Cardiac fibroblast (primary cell): ENCODE measurements at places on chromosomes 11 and 22.
A peak's percentile ranks its signal among the peaks of the same experiment; 100 is the strongest.

GRCh38 chr22:48758881-48759875 is 1068.5 kb downstream of the BRD1 start:
- DNase-seq = no peak

GRCh38 chr11:76805206-76805913 is 22.2 kb downstream of the TSKU start:
- peak; percentile 25 for DNase-seq

DNA sequence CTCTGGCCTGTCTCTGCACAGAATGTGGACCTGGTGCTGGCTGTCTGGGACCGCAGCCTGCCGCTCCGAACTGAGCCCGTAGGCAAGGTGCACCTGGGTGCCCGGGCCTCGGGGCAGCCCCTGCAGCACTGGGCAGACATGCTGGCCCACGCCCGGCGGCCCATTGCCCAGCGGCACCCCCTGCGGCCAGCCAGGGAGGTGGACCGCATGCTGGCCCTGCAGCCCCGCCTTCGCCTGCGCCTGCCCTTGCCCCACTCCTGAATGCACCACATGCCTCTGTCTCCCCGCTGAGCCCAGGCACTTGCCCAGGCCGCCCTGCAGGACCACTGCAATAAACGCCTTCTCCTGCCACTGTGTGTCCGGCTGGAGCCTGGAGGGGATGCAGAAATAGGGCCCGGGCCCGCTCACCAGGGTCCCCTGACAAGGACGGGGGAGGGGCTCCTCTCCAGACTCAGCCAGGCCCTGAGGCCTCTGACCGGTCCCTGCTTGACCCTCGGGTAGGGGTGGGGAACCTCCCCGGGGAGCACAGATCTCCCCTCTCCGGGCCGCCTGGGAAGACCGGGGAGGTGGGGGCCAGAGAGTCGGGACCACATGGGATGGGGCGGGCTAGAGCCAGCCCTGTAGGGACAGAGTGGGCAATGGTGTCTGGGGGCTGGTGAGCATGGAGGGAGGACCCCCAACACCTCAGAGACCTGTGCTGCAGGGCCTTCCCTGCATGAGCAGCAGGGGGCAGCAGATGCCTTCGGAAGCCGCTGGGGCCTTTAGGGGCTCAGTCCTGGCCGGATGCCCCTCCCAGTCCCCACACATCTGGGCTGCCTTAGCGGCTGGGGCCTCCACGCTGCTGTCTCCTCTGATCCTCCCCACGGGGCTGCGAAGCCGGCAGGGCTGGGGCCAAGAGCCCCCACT is 1.4 kb upstream of the TNNI2 start:
- peak; percentile 78 for DNase-seq

DNA sequence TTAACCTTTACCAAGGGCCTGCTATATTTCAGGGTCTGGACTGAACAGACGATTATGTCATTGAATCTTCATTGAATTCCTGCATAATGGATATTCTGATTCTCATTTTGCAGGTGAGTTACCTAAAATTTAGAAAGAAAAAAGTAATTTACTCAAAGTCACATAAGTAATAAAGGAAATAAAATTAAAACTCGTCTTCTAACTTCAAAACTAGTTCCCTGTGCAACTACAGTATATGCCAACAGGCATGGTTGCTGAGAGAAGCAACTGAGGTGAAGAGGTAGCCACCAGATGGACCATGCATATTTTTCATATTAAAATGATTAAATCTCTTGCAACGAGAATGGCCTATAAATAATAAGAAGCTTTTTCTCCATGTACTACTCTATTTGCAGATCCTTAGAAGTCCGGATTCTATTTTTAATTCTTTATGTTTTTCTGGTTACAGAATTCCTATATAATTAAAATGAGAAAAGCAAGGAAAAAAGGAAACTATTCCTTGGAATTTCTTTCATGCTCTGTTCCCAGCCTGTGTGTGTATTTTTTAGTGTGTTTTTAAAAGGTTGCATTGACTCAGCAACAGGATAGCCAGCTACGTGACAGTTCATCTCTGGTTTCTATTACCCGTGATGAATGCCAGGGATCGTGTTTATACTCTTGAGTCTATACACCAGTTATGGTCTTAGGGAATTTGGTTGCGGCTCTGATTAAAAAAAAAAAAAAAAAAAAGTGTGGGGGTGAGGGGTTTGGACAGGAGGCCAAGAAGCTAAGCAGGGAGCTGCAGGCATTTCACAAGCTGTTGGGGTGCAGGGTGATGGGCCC is 186.8 kb downstream of the ETS1 start:
- peak; percentile 53 for DNase-seq

GRCh38 chr22:19527861-19528417 is 3.7 kb upstream of the CLDN5 start:
- DNase-seq = no peak

DNA sequence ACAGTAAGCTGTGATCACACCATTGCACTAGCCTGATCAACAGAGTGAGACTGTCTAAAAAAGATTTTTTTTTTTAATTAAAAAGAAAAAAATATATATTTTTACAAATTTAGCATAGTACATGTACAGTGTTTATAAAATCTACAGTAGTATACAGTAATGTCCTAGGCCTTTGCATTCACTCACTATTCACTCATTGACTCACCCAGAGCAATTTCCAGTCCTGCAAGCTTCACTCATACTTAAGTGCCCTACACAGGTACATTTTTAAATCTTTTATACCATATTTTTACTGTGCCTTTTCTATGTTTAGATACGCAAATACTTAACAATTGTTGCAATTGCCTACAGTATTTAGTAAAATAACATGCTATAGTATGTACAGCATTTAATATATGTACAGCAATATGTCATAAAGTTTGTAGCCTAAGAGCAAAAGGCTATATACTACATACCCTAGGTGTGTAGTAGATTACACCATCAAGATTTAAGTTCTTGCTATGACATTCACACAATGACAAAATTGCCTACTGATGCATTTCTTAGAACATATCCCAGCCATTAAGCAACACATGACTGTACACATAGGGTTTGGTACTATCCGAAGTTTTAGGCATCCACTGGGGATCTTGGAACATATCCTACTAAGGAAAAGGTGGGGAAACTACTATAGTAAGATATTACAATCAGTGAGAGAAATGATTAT is 22.8 kb downstream of the PIK3C2A start:
- DNase-seq = no peak

DNA sequence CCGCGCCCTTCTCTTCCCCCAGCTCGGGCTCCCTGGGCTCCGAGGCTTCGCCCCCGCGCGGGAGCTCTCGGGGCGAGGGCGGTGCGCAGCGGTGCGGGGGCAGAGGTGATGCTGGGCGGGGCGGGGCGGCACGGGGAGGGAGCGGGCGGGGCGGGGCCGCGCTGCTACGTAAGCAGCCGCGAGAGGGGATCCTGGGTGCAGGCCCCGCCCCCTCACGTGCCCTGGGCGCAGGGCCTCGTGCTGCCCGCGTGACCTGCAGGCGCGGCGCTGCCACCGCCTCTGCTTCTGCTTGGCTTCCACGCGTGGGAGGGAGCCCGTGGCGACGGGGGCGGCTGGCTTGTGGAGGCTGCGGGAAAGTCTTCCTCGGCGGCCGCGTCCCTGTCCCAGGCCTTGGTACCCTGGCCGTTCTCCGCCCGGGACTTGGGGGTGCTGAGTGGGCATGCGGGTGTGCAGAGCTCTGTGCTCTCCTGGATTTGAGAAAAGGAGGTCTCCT is 132.6 kb upstream of the HSD17B12 start:
- DNase-seq = peak; percentile 36

- no peak for DNase-seq
Measured at GRCh38 chr11:71474141-71474770, 21.3 kb downstream of the NADSYN1 start.

DNA sequence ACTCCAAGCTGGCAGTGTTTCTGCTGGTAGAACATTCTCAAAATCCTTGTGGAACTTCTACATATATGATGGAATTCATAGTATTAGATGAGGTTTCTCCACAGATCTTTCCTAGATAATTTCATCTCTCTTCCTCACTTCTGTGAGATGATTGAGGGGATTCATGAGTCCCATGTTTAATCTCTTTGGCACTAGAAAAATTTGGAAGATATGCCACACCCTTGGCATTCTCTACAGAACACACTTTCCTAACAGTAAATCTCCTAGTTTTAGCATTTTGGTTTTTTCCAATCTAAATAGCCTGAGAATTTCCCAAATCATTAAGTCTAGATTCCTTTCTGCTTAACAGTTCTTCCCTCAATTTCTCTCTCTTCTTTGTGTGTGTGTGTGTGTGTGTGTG is 35.3 kb downstream of the MED15 start:
- DNase-seq = no peak

DNA sequence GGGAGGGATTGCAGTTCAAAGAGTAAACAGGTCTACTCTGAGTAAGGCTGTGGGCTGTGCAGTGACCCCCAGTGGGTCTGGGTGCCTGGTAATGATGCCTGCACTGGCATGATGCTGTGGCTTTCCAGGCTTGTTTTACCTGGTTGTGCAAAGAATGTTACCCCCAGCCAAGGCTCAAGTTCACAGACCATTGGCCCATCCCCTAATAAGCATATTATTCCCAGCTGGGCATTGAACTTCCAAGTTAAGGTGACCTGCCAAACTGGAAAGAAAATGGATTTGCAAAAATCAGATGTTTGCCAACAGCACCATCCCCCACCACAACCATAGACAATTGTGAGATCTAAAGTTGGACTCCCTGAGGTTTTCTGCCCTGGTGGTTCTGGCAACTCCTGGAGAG is 7.9 kb upstream of the EHF start:
- DNase-seq = no peak

GRCh38 chr11:112062923-112063322 is 10.9 kb downstream of the PIH1D2 start:
- no peak for DNase-seq

GRCh38 chr11:5809122-5809519 is 397 bp downstream of the OR52N2 start:
- peak; percentile 5 for DNase-seq

DNA sequence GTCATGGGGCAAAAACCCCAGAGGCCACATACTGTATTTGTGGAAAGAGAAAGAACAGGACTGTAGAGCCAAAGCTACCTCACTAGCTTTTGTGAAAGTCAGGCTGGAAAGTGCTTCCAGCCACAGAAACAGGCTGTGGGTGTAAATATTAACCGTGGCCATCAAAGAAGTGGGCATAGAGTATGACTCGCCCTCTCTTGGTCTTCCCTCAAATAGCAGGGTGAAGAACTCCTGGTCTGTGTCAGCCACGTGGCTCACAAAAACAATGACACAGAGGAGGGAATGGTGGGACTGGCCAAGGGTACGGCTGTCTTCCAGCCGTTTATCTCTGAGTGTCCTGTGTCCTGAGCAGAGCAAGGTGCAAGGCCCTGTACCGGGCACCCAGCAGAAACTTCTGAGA is 37.6 kb upstream of the UBASH3B start:
- no peak for DNase-seq

GRCh38 chr11:62678433-62678769 is 472 bp downstream of the UBXN1 start:
- no peak for DNase-seq

DNA sequence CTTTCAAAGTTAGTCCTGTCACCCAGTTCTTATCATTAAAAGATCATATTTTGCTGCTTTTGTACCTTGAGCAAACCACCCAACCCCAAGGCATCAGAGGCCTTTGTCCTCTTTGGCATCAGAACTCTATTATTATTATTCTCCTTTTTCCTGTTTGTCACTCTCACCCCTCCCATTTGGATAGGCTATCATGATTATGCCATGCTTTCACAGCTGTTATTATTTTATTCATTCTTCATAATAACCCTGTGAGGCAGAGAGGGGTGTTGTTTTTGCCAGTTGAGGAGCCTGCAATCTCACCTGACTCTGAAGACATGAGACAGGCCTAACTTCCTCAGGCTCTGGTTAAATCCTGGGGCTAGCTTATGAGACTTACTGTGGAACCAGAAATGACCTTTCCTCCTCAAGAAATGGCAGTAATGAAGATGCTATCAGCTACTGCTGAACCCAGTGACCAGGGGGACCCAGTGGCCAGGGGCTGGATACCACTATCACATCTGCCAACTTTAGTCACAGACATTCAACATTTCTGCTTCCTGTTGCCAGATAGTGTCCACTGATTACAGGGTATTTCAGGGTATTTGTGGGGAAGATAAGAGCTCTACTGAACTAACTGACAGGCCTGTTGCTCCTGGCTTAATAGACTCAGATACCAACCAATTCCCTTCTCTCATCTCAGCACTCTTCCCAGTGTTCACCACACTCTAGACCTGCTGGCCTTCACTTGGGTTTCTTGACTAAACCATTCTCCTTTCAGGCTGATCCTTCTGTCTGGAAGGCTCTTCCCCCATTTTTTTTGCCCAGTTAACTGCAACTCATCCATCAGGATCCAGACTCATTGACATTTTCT is 11.8 kb upstream of the SWAP70 start:
- DNase-seq = no peak

GRCh38 chr11:43515090-43515489 is 156.4 kb downstream of the TTC17 start:
- no peak for DNase-seq

- DNase-seq = no peak
Measured at GRCh38 chr11:67635231-67635521, 4.4 kb downstream of the TBX10 start.

DNA sequence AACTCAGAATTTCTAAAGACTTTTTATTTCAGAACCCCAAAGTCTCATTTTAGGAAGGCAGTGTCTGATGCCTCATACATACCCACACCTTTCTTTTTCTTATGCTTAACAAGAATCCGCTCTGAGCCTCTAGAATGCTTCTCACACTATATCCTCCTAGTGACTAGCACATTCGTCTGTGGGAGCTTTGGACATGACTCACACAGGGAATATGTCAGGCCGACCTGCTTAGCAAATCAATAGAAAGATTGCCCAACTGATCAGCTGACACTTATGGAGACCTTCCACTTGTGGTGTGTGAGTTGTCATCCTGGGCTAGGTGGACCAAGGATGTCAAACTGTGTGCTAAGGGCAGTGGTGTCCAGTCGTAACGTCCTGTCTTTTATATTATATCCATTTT is 129.9 kb upstream of the TTC12 start:
- DNase-seq = peak; percentile 95

GRCh38 chr11:86124251-86125233 is 55.7 kb upstream of the PICALM start:
- no peak for DNase-seq

GRCh38 chr22:25420925-25421904 is 143.3 kb upstream of the GRK3 start:
- peak; percentile 10 for DNase-seq

- no peak for DNase-seq
Measured at GRCh38 chr22:38108561-38109319, 1.7 kb downstream of the BAIAP2L2 start.

DNA sequence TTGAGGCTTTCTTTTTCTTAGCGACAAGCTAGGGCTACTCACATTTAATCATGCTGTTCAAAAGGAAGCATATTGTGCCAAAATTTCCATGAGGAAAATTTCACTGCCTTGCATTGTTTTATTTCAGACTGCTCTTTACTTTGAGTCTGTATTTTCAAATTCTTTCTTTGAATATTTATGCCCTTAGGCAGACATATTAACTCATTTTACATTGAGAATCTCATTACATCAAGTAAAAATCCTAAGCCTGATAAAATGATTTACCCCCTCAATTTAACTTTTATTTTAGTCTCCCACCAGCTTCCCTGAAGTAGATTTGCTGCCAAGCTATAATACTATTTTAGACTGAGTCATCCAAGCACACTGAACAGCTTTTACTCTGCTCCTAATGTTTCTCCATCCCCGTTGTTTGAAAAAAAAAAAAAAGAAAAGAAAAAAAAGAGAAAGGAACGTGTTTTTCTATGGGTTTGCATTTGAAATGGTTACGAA is 189.3 kb upstream of the MTMR2 start:
- peak; percentile 76 for DNase-seq

GRCh38 chr11:32433914-32434355 is 1.4 kb downstream of the WT1 start:
- DNase-seq = peak; percentile 39

- no peak for DNase-seq
Measured at GRCh38 chr11:21105196-21105917, 436.0 kb downstream of the NELL1 start.

GRCh38 chr11:24567380-24567779 is 70.5 kb downstream of the LUZP2 start:
- DNase-seq = no peak
